ENCODE measurements at places on chromosomes 5 and 9. TPM values are rescaled to one million over a fixed set of nuclear protein-coding genes. Genes with fewer than 3 reads are reported as not detected.
A peak's percentile ranks its signal among the peaks of the same experiment; 100 is the strongest.

DNA sequence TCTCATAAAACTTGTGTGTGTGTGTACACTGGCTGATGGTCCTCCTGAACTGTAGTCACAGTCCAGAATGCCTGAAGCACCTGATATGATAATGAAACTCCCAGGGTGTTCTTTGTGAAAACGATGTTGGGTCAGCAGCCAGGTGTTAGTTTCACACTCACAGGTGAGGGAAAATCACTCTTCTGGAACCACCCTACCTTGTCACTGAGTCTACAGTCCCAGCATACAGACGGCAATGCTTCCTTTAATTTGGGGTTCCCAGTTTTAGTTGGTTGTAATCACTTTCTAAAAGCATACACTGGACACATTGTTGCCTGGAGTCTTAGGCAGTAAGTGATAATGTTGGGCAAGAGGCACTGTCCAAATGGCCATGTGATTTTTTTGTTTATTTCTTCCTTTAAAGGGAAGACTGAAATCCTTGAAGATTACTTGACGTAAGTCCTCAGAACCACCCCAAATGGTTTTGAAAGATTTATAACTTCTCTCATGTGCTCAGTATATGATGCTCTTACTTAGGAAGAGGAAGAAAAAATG, 18.2 kb upstream of the MGAT1 start:
- no peak overlapping the region for H3K27ac ChIP-seq
- peaks cover 25% of the 10 kb centered on the region for H3K4me1 ChIP-seq
- no peaks in the 10 kb centered on the region for H3K27me3 ChIP-seq
- no peaks in the 10 kb centered on the region for H3K36me3 ChIP-seq

DNA sequence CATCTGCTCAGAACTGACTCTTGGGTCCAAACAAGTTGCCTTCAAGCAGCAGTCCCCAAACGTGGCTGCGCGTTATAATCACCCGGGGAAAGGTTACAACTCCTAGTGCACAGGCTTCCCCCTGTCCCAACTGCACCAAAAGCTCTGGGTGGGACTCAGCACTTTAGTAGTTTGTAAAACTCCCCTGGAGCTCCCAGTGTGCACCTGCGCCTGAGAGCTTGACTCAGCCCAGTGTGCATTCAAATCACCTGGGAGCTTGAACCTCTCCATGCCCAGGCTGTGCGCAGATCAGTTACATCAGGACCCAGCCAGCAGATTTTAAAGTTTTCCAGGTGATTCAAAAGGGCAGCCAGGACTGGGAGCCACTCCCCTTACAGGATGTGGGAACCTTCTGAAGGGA, 151.4 kb downstream of the COL23A1 start:
- no peaks in the 10 kb centered on the region for H3K27me3 ChIP-seq
- H3K4me1 ChIP-seq = no peaks in the 10 kb centered on the region
- no peaks in the 10 kb centered on the region for H3K36me3 ChIP-seq
- no peak overlapping the region for H3K4me3 ChIP-seq
- H3K27ac ChIP-seq = no peak overlapping the region

DNA sequence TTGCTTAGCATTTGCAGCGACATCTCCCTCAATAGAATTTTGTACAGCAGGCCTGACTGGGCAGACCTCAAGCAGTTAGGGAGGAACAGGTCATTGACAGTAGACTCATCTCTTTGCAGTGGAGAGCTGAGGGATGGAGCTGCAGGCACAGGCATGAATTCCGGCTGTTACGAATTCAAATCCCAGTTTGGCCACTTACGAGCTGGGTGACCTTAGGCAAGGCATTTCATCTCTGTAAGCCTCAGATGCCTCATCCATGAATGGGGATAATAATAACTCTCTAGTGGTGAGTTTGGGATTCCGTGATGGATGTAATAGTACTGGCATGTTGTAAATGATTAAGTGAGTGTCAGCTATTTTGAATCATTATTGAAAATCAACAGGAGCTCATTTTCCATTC, 195.3 kb downstream of the SEMA6A start:
- H3K4me1 ChIP-seq = peaks cover 4% of the 10 kb centered on the region
- no peaks in the 10 kb centered on the region for H3K36me3 ChIP-seq

DNA sequence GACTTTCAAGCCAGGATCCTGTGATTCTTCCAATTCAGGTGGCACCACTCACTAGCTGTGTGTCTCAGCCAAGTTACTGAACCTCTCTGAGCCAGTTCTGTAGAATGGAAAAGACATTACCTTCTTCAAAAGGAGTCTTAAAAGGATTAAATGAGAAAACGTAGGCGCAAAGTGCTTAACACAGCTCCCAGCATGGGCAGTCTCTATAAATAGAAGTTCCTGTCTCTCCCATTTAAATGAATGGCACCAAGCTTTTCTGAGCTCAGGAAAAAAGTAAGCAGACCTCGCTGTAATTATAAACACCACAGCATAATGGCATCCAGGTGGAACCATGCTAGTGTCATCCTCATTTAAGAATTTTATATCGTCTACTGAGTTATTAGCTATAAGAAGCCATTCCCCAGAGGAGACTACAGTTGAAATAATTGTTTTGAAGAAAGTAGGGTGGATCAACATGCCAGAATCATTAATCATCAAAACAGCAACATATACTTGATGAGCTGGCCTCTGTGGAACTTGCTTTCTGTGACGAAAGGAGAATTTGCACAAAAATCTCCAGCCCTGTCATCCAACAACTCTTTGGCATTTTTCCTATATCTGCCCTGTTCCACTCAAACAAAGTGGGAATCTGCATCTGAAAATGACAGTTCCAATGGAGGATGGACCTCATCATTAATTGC, 188.9 kb downstream of the SPOCK1 start:
- peak overlapping the region; percentile 79 for H3K27ac ChIP-seq

DNA sequence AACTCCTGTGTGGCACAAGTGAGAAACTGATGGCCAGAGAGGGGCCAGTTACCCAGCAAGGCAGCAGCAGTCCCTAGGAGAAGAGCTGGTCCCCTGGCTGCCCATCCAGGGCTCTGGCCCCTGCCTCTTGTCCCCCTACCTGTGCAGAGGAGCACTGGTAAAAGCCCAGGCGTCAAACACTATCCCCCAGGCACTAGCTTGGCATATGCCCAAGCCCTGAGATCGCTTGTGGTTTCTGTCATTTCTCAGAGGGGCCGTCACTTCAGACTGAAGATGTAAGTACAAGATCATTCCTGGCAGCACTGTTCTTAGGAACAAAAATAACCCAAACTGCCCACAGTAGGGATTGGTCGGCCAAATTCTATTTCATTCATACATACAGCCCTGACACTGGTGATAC, 53.9 kb downstream of the COL15A1 start:
- peaks cover 2% of the 10 kb centered on the region for H3K36me3 ChIP-seq
- peaks cover 44% of the 10 kb centered on the region for H3K4me1 ChIP-seq
- H3K27me3 ChIP-seq = peaks cover 26% of the 10 kb centered on the region
- H3K27ac ChIP-seq = no peak overlapping the region

DNA sequence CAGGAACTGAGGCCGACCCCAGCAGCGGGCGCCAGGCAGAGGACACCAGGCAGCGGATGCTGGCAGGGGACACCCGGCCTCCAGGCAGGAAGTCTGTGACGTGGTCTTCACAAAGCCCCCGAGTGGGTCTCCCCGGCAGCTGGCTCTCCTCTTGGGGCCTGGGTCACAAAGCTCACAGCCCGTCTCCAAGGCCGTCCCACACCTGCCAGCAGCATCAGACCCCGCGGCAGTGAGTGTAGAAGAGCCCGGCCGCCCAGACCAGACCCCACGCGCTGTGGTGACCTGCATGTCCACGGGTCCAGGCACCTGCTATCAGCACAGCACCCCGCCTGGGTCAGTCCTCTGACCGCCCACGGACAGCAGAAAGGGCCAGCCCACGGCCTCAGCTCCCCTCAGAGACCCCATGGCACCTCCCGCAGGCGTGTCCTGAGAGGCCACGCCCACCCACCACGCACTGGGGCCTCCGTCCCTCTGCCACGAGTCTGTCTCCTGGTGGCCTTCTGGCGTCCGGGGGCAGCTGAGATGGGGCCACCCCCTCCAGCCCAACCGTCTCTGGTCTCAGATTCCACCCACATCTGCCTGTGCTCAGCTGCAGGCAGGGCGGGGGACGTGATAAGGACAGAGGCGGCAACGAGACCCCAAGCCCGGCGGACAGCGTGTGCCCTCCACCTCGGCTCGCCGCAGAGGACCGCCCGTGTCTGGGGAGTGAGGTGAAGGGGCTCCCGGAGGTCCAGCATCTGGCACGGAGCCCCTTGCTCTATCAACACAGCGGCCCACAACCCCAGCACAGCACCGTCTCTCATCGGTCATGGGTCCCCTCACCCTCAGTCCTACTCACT, 34.2 kb downstream of the EXD3 start:
- no peaks in the 10 kb centered on the region for H3K27me3 ChIP-seq
- H3K4me3 ChIP-seq = no peak overlapping the region
- H3K36me3 ChIP-seq = no peaks in the 10 kb centered on the region
- DNase-seq = no peak
- H3K27ac ChIP-seq = no peak overlapping the region
- peaks cover 1% of the 10 kb centered on the region for H3K4me1 ChIP-seq

- no peak overlapping the region for H3K4me3 ChIP-seq
- peaks cover 72% of the 10 kb centered on the region for H3K4me1 ChIP-seq
- H3K27ac ChIP-seq = peak overlapping the region; percentile 48
- H3K36me3 ChIP-seq = peaks cover 2% of the 10 kb centered on the region
Observed at GRCh38 chr5:43305948-43306565, 7.2 kb downstream of the HMGCS1 start.

DNA sequence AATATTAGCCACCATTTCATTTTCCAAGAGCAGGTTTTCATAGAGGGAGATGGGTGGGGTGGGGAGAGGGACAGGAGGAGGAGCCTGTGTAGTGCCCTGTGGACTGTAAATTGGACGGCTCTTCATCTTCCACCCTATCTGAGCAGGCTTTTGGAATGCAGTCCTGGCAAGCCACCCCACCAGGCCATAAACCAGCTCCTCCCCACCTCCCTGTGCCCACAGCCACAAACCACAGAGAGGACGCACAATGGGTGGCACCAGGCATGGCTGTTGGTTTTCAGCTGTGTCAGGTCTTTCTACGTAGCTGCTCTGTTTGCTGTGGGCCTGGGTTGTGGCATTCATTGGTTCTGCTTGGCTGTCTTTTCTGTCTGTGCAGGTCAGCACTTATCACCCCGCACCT, 58.0 kb downstream of the PLAC8L1 start:
- no peaks in the 10 kb centered on the region for H3K36me3 ChIP-seq
- peaks cover 8% of the 10 kb centered on the region for H3K4me1 ChIP-seq
- no peak overlapping the region for H3K27ac ChIP-seq
- H3K27me3 ChIP-seq = no peaks in the 10 kb centered on the region
- H3K4me3 ChIP-seq = no peak overlapping the region
- DNase-seq = no peak

- H3K4me1 ChIP-seq = peaks cover 7% of the 10 kb centered on the region
- H3K36me3 ChIP-seq = no peaks in the 10 kb centered on the region
- H3K27me3 ChIP-seq = no peaks in the 10 kb centered on the region
- DNase-seq = no peak
- H3K4me3 ChIP-seq = peak overlapping the region; percentile 44
- H3K27ac ChIP-seq = peak overlapping the region; percentile 67
Observed at GRCh38 chr9:85610074-85610860, 131.5 kb downstream of the AGTPBP1 start.

DNA sequence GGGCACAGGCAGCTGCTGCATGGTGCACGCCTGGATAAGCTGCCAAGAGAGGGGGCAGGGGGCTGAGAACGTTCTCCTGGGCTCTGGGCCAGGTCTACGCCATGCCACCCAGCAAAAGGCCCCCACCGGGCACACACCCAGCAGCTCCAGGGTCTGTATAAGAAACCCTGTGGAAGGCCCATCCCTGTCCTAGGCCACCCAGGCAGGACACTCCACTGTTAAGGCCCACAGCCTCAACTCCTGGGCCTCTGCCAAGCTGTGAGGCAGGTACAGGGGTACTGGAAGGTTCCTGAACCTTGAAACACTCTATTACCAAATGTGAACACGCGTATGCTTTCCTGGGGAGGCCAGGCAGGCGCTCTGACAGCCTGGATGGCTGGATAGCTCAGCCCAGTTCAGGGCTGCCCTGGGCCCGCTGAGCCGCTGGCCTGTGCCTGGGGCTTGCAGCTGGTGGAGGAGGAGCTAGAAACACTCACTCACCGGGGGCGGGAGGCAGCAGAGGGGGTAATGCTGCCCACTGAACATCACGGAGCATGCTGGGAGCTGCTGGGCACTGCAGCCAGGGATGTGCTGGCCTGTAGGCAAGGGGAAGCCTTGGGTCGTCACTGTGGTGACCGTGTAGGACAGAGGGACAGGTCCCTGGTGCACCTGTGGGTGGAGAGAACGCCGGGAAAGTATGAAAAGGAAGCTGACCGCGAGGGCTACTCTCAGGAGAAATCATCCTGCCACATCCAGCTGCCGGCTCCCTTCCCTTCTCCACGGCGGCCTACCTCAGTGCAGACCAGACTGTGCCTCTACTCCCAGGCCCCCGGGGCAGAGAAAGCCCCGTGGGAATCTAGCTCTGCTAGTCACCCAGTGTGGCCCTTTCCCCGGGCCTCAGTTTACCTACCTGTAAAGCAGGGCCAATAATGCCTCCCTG, 6.0 kb downstream of the RNF44 start:
- H3K36me3 ChIP-seq = peaks cover 13% of the 10 kb centered on the region
- DNase-seq = no peak
- peaks cover 40% of the 10 kb centered on the region for H3K4me1 ChIP-seq

GRCh38 chr5:126482591-126482990, 59.4 kb downstream of the GRAMD2B start:
- no peaks in the 10 kb centered on the region for H3K27me3 ChIP-seq
- H3K4me1 ChIP-seq = peaks cover 56% of the 10 kb centered on the region
- no peak overlapping the region for H3K4me3 ChIP-seq
- H3K27ac ChIP-seq = peak overlapping the region; percentile 83
- H3K36me3 ChIP-seq = peaks cover 69% of the 10 kb centered on the region
- DNase-seq = no peak

GRCh38 chr5:81097713-81098112, 135.4 kb upstream of the CKMT2 start:
- H3K36me3 ChIP-seq = no peaks in the 10 kb centered on the region
- peaks cover 12% of the 10 kb centered on the region for H3K27me3 ChIP-seq
- no peak overlapping the region for H3K27ac ChIP-seq
- H3K4me3 ChIP-seq = no peak overlapping the region
- H3K4me1 ChIP-seq = no peaks in the 10 kb centered on the region
- no peak for DNase-seq

DNA sequence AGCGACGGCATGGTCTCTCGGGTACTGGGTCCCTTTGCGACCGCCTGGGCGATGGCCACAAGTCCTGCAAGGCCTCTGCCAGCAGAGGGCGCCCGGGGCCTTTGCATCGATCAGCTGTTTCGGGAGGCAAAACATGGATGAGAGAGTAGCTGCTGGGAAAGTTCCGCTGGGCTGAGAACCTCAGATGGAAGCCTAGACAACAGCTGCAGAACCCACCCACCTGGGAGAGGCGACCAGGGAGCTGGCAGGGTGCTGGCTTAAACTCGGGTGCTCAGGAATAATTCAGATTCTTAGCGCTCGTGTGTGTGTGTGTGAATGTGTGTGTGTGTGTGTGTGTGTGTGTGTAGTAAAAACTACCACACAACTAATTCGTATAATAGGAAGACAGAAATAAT, 50.0 kb downstream of the TRIM32 start:
- DNase-seq = peak; percentile 95
- no peaks in the 10 kb centered on the region for H3K36me3 ChIP-seq
- H3K27ac ChIP-seq = no peak overlapping the region

The KIF12 gene
- 0.47 TPM for total RNA-seq

The ZNF454 gene
- 1.6 TPM for total RNA-seq

All from osteocyte (in vitro differentiated cells).